Left ventricle myocardium inferior (tissue), 1 donor: ENCODE measurements at places on chromosomes 3 and 15. TPM values are rescaled to one million over a fixed set of nuclear protein-coding genes. Genes with fewer than 3 reads are reported as not detected.

GPR87 gene
- not detected for total RNA-seq

SCN5A gene
- total RNA-seq, result 239 TPM

PLIN1 gene
- 1.6 TPM for total RNA-seq

GRCh38 chr15:81604713-81605112 is 230.7 kb upstream of the TMC3 start:
- no peak for DNase-seq

DNA sequence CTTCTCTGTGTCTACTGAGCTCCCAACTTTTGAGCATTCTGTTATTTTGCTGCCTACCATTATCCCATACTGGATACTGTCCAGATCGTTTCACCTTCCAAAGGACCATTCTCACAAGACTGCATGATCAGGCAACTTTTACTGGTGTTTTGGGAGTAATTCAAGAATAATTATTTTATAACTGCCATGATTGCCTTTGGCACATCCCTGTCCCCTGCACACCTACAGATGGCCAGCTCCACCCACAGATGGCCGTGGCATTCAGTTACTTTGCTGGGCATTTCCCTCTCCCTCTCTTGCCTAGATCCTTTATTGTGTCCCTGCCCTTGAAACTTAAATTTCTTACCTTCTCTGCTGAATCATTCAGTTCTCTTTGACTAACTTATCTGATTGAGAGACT is 263.9 kb downstream of the DIPK2A start:
- DNase-seq, result no peak

DNA sequence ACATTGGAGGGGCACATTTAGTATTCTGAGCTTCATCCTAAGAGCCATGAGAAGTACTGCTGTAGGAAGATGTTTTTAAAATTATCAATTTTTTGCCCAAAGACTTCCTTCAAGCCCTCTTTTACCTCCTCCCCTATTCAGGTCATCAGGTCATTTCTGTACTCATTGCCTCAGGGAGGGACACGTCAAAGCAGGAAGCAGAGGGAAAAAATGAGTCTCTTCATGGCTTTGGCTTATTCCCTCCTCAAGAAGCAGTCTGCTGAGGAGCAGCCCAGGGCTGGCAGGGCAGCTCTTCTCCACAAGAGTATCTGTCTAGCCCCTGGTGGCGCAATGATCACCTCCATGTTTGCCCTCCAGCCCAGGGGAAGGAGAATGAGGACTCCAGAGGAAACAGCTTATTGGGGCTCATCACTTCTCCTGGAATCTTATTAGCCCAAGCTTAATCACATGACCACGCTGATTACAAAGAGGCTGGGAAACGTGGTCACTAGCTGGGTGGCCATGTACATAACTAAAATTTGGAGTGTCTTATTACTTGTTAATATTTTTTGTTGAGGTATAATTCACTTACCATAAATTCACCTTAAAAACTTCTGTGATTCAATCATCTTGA is 44.2 kb upstream of the GATA2 start:
- no peak for DNase-seq

- no peak for DNase-seq
These were observed 13.7 kb upstream of the ALCAM start for GRCh38 chr3:105352976-105353375.

GRCh38 chr3:194487289-194488054 is 670 bp upstream of the ATP13A3 start:
- peak; percentile 32 for DNase-seq

DNA sequence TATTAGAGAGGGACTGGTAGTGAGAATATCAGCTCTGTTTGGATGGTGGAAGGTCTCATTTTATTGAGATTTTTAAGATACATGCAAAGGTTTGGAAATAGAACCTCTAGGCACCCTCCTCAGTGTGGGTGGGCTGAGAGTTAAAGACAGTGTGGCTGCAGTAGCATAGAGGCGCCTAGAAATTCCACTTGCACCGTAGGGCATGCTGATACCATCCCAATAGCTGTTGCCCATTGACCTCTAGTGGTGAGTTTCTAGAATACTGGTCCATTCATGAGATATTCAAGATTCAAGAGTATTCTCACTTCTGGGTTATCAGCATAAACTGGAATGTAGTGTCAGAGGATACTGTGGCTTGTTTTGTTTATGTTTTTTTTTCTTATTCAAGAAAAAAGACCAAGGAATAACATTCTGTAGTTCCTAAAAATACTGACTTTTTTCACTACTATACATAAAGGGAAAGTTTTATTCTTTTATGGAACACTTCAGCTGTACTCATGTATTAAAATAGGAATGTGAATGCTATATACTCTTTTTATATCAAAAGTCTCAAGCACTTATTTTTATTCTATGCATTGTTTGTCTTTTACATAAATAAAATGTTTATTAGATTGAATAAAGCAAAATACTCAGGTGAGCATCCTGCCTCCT is 87.2 kb downstream of the TGFBR2 start:
- no peak for DNase-seq

DNA sequence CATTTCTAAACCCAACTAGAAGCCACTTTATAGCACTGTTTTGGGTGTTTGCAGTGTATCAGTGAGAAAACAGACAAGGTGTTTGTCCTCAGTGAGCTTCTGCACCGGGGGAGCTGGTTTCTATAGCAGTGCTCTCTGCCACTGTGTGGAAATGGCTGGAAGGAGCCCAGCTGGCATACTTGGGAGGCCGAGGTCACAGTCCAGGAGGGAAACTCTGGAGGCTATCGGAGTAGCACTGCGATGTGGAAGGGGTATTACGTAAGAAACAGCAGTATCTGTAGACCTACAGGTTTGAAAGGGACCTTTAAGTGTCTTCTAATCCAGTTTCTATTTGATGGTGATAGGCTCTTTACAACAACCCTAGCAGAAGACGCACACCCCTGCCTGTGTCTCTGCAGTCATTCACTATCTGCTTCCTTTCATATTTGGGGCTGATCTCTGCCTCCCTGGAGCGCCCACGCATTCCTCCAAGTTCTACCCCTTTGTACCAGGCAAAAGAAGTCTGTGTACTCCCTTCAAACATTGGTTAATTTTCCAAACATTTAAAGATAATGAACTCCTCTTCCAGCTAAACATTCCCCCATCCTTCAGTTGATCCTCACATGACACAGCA is 87.4 kb upstream of the ADAMTS17 start:
- peak; percentile 17 for DNase-seq
